Endodermal cell (in vitro differentiated cells): ENCODE measurements at places on chromosomes 16 and 17. TPM values are rescaled to one million over a fixed set of nuclear protein-coding genes. Genes with fewer than 3 reads are reported as not detected.

Gene GRB7
- 73.9 to 83.0 TPM (median 74.3 TPM) in 3 replicates for total RNA-seq

DNA sequence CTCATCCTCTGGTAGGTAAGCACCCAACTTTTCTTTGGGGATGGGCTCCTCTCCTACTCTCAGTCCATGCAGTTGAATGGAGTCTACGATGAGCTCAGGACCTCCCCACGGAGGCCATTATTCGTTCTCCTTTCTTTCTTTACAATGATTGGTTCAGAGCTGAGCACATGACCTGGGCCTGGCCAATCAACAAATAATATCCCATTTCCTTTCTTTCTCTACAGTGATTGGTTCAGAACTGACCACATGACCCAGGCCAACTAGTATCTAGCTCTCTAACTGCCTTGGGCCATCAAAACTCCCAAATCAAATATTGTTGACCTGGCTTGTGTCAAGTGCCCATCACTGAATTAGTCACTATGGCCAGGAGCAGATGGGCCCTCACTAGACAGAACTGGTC lies 129.2 kb downstream of the USP31 start:
- H3K27me3 ChIP-seq, result no peaks in the 10 kb centered on the region
- H3K27ac ChIP-seq, result no peak overlapping the region
- H3K36me3 ChIP-seq, result no peaks in the 10 kb centered on the region
- H3K4me3 ChIP-seq, result no peak overlapping the region
- H3K4me1 ChIP-seq, result no peaks in the 10 kb centered on the region
- no peak for DNase-seq

GRCh38 chr16:31713945-31714902 lies 159.4 kb upstream of the ZNF267 start:
- DNase-seq, result peak; percentile 90
- peaks cover 16% of the 10 kb centered on the region for H3K36me3 ChIP-seq
- peak overlapping the region; percentile 93 for H3K4me3 ChIP-seq
- H3K4me1 ChIP-seq, result peaks cover 2% of the 10 kb centered on the region

DNA sequence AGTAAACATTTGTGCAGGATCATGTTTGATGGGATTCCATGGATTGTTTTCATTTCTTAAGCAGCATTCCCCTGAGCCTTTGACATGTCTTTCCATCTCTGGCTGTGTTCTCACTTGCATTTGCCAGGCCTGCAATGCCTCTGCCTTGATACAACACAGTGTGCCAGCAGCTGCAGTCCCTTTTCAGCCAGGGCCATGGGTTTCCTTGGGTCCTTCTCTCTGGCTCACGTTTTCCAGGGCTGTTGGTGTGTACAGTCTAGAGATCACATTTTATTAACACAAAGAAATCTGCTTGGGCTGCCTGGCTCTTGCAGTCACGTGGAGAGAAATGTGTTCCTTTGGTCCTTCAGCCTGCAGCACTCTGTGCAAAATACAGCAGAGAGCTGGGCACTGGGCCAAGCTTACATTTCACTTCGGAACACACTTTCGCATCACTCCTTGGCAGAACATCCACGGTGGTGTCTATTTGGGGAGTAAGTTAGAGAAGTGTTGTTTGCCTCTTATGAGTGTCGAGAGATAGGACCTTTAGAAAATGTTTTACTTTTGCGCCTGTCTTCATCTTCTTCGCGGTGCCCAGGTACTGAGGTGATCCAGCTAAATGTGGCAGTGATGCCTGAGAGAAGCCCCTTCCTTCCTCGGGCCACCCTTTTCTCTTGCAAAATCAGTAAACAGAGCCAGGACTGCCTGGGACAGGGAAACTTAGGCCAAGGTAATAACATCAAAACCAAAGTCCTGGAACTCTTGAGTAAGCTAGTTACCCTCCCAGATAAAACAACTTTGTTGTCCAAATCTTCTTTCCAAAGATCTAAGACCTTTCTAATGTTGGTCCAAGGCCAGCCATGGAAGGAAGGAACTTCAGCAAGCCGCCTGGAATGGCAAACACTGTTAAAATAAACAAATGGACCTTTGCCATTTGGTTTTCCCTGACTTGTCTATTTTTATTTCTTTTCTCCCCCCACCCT lies 20.9 kb downstream of the HLF start:
- no peak overlapping the region for H3K27ac ChIP-seq
- no peaks in the 10 kb centered on the region for H3K27me3 ChIP-seq
- no peak for DNase-seq
- H3K36me3 ChIP-seq, result no peaks in the 10 kb centered on the region
